ENCODE measurements at places on chromosomes 7 and 10.

DNA sequence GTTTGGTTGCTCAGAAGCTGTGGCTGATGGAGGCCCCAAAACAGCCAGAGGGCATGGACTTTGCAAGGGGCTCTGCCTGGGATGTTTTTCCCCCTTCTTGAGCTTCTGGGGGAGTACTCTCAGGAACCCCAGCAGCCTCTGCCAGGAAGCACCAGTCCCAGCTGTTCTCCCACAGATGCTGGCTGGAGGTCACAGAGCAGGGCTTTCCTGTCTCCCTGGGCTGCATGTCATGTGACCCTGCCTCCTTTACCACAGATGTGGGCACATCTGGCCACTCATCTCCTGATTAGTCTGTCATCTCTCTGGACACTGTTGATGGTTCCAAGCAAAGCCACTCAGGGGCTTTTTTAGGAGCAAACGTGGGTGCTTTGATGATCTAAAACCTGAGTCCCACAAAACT, 136.7 kb downstream of the NEURL1 start:
- DNase-seq = no peak

GRCh38 chr7:4144811-4145510, 537.1 kb upstream of the FOXK1 start:
- DNase-seq = no peak

- no peak for DNase-seq
Observed at GRCh38 chr7:3283130-3283704, 17.8 kb upstream of the SDK1 start.

DNA sequence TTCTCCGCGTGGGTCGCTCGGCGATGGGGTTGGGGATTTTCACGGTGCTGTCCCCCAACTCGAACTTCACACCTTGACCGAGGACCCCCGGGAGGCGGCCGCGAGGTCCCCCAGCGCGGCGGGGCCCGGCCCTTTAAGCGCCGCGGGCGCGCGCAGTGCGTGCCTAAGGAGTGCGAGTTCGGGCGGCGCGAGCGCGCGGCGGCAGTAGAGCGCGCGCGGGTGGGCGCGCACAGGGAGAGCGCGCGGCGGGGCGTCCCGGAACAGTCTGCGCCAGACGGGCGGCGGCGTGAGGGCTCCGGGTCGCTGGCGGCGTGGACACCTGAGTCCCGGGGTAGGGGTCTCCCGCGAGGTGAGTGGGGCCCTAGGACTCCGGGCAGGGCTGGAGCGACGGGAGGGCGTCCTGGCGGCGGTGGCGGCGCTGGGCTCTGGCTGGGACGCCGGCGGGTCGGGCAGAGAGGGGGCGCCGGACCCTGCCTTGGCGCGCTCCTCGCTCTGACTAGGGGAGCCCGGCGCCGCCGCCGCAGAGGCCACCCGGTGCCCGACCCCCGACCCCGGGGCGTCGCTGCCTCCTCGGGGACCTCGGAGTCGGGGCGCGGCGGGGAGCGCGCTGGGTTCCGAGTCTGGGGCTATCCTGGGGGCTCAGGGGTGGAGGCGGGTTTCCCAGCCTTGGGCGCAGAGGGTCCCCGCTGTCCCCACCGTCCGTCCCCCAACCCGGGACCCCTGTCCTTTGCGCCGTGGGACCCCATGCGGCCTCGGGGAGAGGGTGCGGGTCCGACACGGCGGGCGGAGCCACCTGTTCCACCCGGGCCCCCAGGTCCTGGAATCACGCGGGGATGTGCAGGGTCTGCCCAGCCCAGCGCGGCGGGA, at the start of gene PROSER2:
Gene PROSER2 (plus strand): TSS at position 235 of the 867 bp plus-strand sequence. CDS start 28,722 bp downstream, outside the sequence.
- DNase-seq = peak; percentile 24

DNA sequence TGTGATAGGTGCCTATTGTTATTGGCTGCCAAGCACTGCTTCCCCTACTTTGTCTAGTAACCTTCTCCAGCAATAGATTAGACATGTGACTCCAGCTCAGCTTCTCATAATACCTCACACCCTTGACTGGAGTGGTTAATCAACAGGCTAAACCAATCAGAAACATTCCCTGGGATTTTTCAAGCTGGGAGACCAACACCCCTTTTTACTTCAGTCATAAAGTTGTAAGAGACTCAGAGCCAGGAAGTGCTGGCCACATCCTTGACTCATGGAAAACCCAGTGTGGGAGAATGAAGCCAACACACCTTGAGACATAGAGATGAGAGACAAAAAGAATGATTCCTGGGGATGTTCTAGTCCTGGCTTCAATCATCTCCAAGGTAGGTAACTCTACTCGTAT, 62.6 kb upstream of the HECTD2 start:
- no peak for DNase-seq

DNA sequence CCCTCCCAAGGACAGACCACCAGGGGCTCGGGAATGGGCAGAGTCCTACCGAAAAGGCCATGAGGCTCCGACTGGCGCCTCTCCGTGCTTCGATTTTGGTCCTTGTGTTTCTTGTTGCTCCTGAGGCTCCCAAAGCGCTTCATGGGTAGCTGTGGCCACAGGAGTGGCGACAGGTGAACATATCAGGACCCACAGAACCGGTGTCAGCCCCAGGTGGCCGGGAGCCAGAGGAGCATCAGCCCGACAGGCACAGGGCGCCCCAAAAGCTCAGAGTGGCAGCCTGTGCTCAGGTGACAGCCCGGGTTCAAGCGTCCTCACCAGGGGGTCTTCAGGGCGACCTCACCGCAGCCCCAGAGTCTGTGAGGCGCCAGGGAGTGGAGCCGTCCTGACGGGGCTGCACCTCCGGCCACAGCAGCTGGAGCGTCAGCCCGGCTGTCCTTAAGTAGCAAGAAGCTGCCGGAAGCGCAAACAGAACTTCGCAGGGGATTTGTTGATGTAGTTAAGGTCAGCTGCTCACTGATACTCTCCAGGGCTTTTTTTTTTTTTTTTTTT, 141.0 kb downstream of the PRKAG2 start:
- DNase-seq = no peak

- DNase-seq = no peak
Observed at GRCh38 chr10:93458821-93459257, 23.3 kb downstream of the MYOF start.

- DNase-seq = no peak
Observed at GRCh38 chr7:134766779-134767519, 12.5 kb upstream of the CALD1 start.

GRCh38 chr10:115093286-115093775, at the start of gene ATRNL1:
Gene ATRNL1, plus strand, starts transcription at chr10:115093365. Its CDS starts 386 bp downstream, at chr10:115093751.
- DNase-seq = no peak

DNA sequence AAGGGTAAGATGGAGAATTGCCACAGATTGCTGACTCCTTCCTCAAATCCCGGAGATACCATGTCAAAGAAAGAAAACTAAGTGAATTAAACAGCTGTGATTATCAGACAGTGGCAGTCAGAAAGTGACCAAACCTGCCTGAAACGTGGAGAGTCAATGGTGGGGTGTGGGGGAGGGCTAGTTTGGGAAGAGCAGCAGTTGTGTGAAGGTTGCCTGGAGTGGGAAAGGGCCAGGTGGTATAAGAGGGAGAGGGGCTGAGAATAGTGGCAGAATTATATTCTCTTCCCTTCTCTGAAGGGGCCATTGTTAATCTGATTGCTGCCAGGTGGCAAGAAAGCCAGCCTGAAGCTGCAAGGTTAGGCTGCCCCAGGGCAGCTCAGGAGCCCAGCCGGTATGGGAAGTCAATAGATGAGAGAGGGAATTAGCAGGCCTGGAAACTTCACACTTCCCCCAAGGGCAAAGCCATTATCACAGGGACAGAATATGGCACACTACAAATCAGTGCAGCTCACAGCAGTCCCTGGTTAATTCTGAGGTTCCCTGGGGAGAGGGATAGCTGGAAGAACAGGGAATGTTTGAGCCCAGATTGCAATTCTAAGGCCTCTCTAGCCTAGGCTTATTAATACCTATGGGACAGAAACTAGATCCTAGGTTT, 83.9 kb upstream of the ITGB1 start:
- DNase-seq = no peak

DNA sequence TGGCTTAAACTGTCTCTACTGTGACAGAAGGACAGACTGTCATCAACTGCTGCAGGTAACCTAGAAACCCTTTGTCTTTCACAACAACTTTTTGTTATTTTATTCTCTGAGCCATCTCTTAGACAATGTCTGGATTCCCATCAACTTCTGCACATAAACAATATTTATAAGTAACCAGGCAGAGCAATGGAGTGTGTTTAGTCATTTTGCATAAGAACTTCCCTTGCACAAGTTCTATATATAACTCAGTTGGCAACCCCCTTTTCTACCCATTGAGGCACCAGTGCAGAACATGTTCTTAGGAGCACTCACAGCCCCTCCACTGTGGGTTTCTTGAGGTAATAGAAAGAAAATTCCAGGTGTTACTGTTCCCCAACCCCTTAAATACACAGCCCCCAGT, 65.0 kb upstream of the IL6 start:
- DNase-seq = no peak

DNA sequence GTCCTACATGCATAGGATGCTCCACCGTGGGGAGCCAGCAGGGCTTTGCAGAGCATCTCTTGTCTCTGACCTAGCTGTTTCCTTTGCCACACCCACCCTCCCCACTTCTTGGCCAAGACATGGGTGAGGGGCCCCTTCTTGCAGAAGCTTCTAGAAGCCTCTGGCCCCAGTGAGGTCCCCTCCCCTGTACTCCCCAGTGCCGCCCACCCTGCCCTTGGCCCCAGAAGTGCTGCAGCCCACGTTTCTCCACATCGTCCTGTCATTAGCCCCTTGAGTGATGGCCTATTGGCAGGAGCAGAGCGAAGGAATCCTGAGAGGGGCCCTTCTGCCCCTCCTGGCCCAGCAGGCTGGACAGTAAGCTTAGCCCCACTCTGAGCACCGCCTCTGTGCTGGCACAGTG, 43.7 kb downstream of the ALOX5 start:
- DNase-seq = no peak

DNA sequence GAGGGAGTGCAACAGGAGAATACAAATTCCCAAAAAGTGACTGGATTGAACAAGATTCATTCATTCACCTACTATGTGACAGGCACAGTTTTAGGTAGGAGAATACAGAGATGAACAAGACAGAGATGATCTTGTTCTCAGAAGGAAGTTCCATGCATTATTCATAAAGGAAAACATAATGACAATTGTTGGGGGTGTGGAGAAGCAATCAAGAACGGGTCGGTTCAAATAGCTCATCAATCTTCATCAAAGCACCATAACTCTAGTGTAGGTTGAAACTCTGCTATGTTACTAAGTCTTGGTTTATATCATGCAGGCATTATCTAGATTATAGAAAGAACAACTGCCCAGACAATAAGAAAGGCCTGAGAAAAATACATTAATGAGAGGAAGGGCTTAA, 243.7 kb downstream of the DGKI start:
- no peak for DNase-seq

GRCh38 chr7:33062023-33062781, at the start of gene NT5C3A:
Gene NT5C3A, minus strand, starts transcription at chr7:33062776. Its CDS starts 71 bp downstream, at chr7:33062705.
- no peak for DNase-seq

All from CD4-positive, alpha-beta T cell treated with Interleukin-12 subunit alpha and Interleukin-12 subunit beta, for 1 hour (primary cell).